ENCODE measurements at places on chromosomes 16 and 17.

DNA sequence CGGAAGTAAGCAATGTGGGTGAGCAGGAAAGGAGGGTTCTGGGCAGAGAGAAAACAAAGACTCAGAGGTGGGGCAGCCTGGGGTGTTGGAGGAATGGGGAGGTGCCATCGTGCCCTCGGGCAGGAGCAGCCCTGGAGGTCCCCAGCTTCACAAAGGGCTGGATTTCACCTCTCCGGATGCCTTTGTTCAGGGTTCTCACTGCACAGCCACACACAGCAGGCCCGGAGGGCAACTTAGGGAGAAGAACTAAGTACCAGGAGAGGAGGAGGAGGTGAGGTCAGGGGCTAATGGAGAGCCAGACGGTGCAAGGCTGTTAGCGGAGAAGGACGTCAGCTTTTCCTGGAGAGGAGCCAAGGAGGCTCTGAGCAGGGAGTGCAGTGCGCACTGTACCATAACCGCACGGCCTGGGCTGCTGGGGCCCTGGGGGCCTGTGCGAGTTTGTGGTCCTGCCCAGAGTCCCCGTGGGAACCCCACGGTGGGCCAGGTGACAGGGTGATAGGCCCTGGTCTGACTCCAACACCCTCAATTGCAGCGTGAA, 9.3 kb downstream of the ARRB2 start:
- no peak for DNase-seq

GRCh38 chr16:22623351-22623781, 112.7 kb downstream of the NPIPB5 start:
- DNase-seq = no peak

DNA sequence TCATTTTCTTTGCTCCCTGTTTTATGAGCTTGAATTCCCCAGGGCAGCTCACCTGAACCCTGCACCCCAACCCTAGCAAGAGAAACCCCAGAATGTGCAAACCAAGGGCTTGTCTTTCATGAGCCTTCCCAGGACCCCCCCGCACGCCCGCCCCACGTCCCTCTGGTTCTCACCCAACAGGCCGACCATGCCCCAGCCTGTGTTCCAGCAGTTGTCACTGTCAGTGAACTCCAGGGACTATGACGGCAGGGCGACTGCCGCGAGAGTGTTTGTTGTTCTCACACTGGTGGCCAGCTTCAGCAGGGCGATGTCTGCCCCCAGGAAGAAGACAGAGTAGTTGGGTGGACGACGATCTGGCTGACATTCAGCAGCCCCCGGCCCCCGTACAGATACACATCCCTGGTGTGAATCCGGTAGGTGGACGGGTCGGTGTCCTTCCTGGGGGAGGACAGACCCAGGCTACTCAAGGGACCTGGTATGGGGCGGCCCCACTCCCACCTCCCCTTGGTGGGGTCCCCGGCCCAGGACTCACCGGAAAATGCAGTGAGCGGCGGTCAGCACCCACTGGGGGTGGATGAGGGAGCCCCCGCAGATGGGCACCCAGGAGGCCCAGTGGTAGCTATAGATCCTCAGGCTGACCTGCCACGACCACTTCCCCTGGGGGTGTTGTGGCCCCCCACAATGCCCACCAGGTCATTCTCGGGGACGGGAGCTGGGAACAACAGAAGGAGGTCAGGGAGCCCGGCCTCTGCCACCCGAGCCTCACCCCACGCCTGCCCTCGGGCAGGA, 20.1 kb downstream of the TPSD1 start:
- DNase-seq = no peak

DNA sequence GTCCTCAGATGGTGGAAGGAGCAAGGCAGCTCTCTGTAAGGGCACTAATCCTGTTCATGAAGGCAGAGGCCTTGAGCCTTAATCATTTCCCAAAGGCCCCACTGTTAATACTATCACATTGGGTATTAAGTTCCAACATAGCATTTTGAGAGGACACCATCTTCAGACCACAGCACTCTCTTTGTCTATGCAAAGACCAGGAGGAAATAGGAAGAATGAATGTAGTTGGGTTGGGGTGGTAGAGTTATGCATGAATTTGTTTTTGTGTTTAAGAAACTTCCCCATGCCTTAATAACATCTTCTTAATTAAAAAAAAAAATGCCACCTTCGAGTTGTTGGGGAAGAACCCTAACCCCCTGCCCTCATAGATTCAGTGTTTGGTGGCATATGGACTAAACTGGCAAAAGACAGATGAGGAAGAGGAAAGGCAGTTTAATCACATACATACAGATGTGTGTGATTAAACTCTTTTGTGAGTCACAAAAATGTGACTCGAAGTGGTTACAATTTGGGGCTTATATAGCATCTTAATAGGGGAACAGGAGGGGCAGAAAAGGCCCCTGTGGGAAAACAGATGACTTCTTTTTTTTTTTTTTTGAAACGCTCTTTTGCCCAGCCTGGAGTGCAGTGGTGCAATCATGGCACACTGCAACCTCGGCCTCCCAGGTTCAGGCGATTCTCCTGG, 35.0 kb upstream of the SLC5A10 start:
- DNase-seq = no peak

- no peak for DNase-seq
Observed at GRCh38 chr16:77849646-77850258, 61.4 kb downstream of the VAT1L start.

- no peak for DNase-seq
Observed at GRCh38 chr17:42310787-42311215, 22.5 kb downstream of the STAT5A start.

- DNase-seq = no peak
Observed at GRCh38 chr16:53732296-53732929, 28.5 kb downstream of the FTO start.

DNA sequence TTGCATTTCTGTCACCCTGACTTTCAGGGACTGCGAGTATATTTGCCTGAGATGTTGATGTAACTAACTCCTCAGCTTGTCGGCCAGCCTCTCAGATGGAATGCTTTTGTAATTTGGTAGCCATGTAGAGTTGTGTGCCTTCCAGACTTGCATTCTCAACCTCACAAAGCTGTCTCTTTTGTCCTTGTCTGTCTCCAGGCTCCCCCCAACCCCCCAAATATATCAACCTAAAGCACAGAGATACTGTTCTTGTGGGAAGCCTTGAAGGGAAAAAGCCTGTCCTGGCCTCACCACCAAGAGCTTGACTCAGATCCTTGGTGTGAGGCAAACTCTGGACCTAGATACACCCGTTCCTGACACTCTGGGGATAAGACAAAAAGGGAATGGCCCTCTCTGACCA, 18.4 kb downstream of the SAP30BP start:
- DNase-seq = no peak

DNA sequence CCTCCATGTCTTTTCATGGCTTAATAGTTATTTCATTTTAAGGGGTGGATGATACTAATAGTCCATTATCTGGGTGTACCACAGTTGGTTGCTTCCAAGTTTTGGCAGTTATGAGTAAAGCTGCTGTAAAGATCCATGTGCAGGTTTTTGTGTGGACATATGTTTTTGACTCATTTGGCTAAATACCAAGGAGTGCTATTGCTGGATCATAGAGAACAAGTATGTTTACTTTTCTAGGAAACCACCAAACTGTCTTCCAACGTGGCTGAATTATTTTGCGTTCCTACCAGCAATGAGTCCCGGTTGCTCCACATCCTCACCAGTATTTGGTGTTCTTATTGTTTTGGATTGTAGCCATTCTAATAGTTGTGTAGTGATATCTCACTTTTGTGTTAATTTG, 181.9 kb downstream of the SPECC1 start:
- no peak for DNase-seq

DNA sequence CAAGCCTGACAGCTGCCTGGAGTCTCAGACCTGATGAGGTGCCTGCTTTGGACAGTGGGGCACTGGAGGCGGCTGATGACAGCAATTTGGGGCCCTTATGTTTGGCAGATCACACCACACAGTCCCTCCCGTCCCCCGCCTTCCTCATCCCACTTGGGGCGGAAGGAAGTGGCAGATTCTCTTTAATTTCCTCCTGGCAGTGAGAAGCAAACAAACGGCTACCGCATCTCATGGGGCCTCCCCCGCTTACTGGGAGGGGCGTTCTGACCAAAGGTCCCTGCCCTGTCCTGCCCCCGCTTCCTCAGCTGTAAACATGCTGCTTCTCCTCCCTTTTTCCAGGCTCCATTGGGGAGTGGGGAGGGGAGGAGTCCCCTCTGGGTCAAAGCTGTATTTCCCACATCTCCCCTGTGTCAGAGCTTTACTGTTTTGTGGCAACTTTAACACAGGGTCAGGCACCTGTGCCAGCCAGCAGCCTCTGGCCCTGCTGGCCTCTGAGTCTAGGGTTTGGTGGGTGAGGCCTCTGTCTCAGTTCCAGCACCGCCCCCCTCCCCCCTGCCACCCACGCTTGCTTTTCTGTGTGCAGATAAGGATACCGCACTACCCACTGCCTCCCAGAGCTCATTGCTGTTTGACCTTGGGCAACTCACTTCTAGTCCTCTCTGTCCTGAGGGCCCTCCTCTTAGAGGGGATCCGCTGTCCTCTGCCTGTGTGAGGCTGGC, 5.4 kb upstream of the NFATC3 start:
- DNase-seq = no peak

DNA sequence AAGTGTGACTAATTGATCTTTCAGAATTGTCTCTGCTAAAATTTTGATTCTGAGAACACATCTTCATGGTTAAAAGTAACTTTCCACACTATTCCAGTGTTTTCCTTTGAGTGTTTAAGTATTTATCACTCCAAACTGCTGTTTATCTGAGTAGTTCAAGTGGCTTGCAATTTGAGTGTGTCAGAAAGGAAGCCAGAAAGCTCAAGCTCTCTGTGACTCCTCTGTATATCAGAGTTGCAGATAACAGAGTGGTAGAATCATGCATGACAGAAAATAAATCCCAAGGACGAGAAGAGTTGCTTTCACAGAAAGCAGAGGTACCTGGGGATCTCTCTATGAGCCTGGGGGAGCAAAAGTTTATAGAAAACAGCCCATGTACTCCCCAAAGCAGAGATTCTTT, 130.0 kb downstream of the CYB561 start:
- no peak for DNase-seq

DNA sequence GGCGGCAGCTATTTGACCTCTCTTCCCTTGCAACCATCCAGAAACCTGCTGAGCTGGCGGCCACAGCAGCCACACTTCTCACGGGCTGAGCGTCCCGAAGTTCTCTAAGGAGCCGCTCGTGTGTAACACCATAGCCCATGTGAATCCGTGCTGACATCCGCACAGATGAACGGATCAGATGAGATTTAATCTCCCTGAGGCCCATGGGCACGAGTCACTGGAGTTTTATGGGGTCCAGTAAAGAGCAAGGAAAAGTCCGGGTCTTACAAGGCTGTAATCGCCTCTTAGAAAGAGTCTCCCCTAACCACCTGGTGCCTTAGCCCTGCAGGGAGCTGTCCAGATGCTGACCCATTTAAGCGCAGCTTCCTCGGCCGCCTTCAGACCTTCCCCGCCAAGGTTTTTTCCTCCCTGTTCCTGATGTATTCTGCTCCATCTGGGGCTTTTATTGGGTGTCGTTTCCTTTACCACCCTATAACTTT, 5.5 kb upstream of the CACNG5 start:
- DNase-seq = no peak

DNA sequence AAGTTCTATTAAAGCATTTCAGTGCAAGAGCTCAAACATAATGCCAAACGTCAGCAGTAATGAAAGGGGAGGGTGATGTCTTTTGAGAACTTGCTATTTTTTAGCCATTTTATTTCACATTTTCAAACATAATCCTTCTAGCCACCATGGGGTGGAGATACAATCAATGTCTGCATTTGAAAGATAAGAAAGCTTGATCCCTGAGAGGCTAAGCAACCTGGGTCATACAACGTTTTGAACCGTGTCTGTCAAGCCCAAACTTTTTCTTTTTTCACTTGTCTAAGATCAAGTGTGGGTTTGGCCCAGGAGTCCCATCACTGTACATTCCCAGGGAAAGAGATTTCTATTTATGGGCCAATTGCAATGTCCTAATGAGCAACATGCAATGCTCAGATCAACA, 331.1 kb downstream of the SLC39A11 start:
- no peak for DNase-seq

DNA sequence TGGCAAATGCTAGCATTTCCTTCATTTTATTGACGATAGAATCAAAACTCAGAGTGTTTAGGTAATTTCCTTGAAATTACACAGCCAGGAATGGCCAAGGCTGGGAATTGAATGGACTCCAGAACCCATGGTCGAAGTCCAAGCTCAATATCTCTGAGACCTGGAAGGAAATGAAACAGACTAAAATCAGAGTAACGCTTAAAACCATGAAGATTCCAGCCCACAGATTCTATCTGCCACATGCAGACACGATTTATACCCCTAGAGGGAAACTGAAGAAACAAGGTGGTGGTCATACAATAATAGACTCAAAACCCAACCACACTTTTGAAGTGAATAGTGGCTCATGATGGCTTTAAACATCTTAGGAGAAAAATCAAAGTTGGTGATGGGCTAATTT, 95.6 kb downstream of the PRKCA start:
- DNase-seq = no peak

DNA sequence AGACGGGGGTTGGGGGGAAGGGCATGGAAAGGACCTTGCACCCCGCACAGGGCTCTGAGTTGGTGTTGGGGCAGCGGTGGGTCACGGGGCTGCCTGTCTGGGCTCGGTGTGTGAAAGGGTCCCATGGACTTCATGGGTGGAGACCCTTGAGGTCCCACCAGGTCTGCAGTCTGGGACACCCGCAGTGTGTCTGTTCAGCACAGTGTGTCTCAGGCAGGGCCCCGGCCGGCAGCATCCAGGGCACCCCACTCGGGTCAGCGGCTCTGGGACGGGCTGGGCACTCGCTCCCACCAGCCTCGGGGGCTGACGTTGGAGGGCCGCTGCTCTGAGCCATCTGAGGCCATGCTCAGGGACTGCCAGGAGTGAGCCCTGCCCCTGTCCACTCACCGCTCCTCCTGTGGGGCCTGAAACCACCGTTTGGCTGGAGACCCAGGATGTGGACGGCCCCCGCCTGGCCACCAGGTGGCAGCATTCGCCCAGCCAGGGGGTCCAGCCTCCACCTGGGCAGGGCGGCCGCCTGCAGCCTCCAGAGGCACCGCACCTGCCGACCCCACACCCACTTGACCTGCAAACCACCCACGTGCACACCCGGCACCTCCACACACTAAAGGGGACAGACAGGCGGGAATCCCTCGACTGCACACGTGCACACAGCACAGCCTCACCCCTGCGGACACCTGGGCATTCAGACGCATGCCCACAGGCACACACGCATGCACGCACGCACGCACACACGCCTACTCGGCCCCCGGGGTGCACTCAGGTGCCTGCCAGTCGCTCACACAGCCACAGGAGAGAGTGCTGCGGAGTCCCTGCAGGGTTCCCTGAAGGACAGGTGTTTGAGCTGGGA, 10.1 kb upstream of the ZFPM1 start:
- peak; percentile 1 for DNase-seq

- DNase-seq = no peak
Observed at GRCh38 chr17:55410722-55411462, 10.7 kb downstream of the MMD start.
